ENCODE measurements at places on chromosomes 1 and 21.

DNA sequence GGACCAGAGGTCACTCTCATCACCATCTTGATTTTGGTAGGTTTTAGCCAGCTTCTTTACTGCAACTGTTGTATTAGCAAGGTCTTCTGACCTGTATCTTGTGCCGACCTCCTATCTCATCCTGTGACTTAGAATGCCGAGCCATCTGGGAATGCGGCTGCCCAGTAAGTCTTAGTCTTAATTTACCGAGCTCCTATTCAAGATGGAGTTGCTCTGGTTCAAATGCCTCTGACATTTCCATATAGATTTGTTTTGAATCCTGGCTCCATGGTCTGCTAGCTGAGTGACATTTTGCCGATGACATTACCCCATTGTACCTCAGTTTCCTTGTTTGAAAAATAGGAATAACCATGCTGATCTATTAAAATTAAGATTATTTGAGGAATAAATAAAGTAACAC lies 193.9 kb upstream of the HMCN1 start:
- peaks cover 8% of the 10 kb centered on the region for H3K4me1 ChIP-seq
- no peaks in the 10 kb centered on the region for H3K27me3 ChIP-seq
- no peaks in the 10 kb centered on the region for H3K36me3 ChIP-seq
- H3K4me3 ChIP-seq, result no peak overlapping the region
- DNase-seq, result no peak

DNA sequence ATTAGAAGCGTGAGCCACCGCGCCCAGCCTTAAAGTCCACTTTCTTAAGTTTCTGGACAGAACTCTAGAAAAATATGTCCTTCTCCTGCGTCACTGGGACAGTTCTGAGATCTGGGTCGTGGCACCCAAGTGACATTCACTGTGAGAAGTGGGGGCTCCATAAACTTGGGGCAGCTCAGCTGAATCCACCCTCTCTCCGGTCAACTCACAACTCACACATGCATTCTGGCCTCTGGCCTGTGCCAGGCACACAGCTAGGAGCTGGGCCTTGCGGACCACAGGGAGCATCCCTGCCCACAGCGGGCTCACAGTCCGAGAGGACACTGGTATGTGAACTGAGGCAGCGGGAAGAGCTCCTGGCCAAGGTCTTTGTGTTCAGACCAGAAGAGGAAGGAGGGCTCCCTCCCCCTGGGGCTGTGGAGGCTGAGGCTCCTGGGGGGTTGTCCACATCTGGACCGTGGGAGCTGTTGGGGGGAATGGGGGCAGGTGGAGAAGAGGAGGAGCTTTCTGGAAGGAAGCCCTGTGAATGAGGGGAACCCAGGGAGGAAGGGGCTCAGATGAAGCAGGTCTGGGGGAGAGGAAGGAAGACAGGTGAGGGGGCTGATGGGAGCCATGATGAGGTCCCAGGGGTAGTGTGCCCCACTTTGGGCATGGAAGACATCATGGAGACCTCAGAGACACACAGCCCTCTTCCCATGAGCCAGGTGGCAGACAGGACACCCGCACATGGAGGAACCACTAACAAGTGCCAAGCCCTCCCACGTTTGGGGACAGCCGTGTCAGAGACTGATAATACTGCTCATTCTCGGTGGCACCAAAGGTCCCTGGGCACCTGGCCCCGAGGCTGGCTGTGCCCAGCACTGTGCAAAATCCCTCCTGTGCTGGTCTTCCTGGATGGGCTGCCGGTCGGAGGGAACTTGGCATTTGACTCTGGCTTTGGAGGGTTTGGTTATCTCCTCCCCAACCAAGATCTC lies 191.0 kb upstream of the VAMP3 start:
- H3K4me1 ChIP-seq, result no peaks in the 10 kb centered on the region
- DNase-seq, result no peak
- H3K27ac ChIP-seq, result no peak overlapping the region
- H3K27me3 ChIP-seq, result no peaks in the 10 kb centered on the region
- no peak overlapping the region for H3K4me3 ChIP-seq

DNA sequence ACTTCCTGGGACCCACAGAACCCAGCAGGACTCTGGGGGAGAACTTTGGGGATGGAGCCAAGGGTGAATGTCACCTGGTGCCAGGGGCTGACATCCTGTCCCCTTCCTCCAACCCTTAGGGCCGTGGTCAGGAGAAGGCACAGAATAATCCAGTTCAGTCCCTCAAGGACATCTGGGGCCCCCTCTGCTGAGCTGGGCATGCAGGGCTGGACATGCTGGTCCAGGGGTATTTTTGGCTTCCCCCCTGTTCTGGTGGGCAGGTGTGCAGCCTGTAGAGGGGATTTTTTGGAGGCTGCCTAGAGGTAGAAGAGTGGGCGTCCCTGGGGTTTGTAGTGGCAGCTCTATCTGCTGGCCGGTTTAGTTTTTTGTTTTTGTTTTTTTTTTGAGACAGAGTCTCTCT lies 3.4 kb upstream of the CROCC start:
- H3K27me3 ChIP-seq, result peaks cover 17% of the 10 kb centered on the region
- no peak for DNase-seq
- no peak overlapping the region for H3K27ac ChIP-seq
- no peaks in the 10 kb centered on the region for H3K36me3 ChIP-seq
- H3K4me3 ChIP-seq, result no peak overlapping the region

- no peak for DNase-seq
- H3K36me3 ChIP-seq, result no peaks in the 10 kb centered on the region
- no peak overlapping the region for H3K4me3 ChIP-seq
These were observed 86.6 kb upstream of the ERRFI1 start for GRCh38 chr1:8112611-8113261.

GRCh38 chr1:107135463-107135862 lies 5.4 kb upstream of the NTNG1 start:
- H3K4me3 ChIP-seq, result no peak overlapping the region
- peaks cover 10% of the 10 kb centered on the region for H3K4me1 ChIP-seq
- no peak overlapping the region for H3K27ac ChIP-seq
- H3K36me3 ChIP-seq, result no peaks in the 10 kb centered on the region
- peak; percentile 20 for DNase-seq
